ENCODE measurements at places on chromosomes 1 and 21.

GRCh38 chr1:233639611-233640010 is 25.7 kb downstream of the KCNK1 start:
- DNase-seq: no peak

DNA sequence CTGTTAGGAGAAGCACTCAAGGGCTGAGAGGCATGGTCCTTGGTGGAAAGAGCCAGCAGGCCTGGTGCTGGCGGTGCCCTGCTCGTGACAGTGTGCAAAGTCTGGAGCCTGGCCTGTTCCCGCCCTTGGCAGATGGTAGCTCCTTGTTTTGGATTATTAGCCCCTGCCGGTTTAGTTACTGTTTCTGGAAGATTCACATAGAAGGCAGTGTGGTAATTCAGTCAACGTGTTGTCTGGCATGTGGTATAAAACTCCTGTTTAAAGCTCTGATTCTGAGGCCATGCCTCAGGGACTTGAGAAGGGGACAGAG is 6.8 kb downstream of the PKNOX1 start:
- DNase-seq: no peak

GRCh38 chr1:50023292-50024159 is at the start of gene AGBL4:
Gene AGBL4 (minus strand): TSS chr1:50023954.
- no peak for DNase-seq

- no peak for DNase-seq
These were observed 17.5 kb downstream of the RUNX3 start for GRCh38 chr1:24912376-24913273.

- DNase-seq: peak; percentile 99
These were observed 69.8 kb downstream of the MPZL1 start for GRCh38 chr1:167791281-167792187.

DNA sequence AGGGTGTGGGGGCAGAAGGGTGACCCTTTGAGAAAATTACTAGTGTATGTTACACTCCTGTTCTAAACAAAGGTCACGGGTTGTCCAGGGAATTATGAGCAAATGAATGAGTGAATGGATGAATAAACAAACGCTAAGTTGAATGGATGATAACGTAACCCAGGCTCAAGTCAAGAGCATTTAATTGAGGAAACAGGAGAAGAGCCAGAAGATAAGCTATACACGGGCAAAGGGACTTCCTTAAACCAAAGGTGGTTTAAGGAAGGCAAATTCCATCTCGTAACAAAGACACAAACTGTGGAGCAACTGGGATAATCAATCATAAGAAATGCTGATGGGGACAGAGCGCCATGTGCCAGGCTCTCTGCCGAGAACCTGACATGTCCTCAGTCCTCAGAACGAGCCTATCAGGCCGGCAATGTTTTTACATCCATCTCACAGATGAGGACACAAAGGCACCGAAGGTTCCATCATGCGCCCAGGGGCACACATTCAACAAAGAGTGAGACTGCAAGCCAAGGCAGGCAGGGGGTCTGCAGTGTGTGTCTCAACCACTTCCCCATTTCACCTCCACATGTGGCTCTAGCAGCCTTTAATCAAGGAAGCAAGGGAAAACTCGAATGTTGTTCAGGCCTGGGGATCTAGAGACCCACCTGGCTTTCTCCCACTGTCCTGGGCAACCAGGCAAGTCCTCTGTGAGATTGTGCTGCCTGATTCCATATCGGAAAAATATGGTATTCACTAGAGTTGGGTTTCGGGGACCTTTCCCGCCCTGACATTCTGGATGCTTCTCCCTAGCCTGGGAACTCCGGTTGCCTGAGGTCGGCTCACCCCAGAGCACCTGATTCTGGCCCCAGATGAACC is 126.8 kb upstream of the EDN2 start:
- no peak for DNase-seq

DNA sequence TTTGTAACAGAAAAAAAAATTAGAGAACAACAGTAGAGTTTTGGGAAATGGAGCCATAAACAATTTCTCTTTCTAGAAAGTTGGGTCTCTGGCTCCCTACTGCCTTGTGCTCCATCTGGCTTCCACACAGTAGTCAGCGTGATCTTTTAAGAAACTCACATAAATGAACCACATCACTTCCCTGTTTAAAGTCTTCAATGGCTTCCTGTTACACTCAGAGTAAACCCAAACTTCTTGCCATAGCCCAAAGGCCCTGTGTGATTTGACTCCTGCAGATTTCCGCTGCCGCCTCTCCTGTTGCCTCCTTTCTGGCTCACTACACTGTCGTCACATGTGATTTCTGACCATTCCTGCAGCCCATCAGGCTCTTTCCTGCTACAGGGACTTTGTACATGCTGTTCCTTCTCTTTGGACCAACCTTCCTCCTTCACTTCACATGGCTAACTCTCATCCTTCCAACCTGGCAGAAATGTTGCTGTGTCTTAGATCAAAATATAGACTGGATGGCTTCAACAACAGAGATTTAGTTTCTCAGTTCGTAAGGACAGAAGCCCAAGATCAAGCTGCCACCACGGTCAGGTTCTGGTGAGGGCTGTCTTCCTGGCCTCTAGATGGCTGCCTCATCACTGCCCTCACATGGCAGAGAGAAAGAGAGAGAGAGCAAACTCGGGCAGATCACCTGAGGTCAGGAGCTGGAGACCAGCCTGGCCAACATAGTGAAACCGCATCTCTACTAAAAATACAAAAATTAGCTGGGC is 34.0 kb downstream of the OPRD1 start:
- no peak for DNase-seq

GRCh38 chr1:154582885-154583284 is 15.3 kb downstream of the CHRNB2 start:
- DNase-seq: no peak

GRCh38 chr1:185573677-185574076 is 160.5 kb upstream of the HMCN1 start:
- no peak for DNase-seq

- no peak for DNase-seq
These were observed 9.2 kb downstream of the TP53BP2 start for GRCh38 chr1:223836586-223836985.

DNA sequence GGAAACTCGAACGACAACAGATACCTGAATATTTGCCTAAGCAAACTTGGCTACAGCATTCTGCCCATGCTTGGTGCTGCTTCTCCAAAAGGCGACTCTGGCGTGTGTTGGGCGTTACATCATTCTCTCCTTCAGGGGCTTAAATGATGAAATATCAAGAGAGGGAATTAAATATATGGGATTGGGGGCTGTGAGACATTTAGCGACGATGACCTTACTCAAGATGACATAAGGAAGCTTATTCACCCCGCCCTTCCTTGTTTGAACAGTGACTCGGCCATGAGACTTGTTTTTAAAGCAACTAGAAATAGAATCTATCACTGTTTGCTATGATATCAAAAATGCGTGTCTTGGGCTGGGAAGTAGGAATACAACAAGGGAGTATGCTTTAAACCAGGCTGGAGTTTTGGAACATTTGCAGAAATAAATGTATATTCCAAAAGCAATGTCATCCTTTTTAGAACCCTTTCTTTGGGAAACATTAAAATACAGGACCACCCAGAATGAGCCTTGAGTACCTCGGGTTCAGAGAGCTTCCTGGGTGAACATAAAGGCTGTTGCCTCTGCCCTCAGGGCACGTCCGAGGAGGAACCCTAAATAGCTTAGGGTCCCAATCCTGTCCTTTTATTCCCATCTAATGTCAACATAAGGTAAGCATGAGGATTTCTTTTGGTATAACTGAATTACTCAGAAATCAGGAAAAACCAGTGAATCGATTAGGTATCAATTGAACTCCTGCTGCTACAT is 123.3 kb upstream of the SLC45A1 start:
- no peak for DNase-seq

- no peak for DNase-seq
These were observed 99.4 kb downstream of the SMYD2 start for GRCh38 chr1:214380396-214380795.

DNA sequence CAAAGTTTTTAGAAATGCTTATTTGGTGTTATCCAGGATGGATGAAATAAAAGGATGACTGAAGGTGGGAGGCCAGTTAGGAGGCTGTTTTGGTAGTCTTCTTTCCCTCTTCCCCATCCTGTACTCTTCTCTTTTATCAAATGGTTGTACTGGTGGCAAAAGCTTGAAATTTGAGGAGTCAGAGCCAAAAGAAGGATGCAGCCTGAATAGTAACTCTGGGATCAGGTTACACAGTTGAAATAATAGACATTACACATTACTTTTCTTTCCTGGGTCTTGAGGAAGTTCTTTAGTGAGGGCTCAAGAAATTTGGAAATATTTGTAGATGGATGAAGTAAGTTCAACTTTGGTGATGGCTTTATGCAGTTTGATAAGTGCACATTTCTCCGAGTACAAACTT is 108.6 kb downstream of the GPR52 start:
- DNase-seq: no peak

- DNase-seq: no peak
These were observed 1.5 kb downstream of the SCNN1D start for GRCh38 chr1:1281533-1282321.

GRCh38 chr1:40450495-40451237 is 390 bp downstream of the ZFP69B start:
- no peak for DNase-seq

DNA sequence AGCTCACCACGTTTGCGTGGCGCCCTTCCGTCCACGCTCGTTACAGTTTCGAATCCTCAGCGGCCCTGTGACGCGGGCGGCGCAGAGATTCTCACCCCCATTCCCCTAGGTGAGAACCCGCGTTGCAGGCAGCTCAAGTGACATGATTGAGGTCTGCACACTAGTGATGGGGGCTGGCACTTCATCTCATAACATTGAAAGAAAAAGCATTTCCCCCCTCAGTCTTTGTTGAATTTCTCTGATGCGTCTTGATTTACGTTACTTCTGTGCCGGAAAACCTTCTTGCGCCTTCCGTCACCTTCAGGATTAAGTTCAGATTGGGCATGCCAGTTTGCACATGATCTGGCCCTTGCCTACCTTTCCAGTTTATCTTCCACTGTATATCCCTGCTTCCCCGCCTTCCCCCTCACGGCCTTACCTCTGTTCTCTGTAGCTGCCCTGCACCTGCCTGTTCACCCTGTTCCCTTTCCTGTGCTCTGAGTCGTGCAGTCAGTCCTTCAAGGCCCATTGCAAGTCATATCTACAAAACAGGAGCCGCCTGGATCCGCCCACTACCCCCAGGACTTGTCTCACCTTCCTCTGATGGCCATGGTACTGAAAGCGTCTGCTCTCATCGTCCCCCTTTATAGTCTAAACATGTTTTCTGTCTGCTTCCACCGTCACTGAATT is 1.1 kb downstream of the CTPS1 start:
- DNase-seq: no peak

GRCh38 chr1:8031176-8031785 is 5.2 kb upstream of the ERRFI1 start:
- DNase-seq: no peak

DNA sequence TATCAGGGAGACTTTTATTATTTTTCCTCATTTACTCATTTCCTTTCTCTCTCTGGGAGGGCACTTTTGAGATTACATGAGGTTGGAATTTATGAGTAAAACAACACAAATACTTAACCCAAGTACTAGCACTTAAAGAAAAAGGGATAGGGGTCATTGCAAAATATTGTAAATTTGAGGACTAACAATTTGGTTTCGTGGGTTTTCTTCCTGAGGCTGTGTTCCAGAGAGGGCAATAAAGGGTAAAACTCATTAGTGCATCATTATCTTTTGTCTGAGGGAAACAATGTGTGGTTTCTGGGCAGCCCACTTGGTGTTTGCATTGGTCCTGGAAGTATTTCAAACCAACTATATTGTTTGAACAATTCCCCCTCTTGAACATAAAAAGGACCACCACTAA is 96.5 kb downstream of the GREM2 start:
- DNase-seq: no peak

DNA sequence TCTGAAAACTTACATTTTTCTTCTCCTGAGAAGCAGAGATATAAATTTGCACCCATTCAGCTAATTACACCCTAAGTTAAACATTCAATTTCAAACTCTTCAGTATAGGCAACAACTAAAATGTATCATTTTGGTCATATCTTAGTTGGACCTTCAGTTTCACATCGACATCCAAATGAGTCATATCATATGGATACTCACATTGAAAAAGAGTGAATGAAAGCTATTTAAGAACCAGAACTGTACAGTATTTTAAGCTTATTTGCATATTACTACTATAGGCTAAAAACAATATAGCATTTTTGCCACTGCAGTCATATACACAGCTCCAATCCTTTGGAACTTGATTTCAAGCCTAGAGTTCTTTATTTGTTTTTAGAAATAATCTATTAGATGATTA is 33.6 kb downstream of the USP25 start:
- no peak for DNase-seq

GRCh38 chr1:219099307-219099706 is 74.4 kb upstream of the LYPLAL1 start:
- DNase-seq: no peak

DNA sequence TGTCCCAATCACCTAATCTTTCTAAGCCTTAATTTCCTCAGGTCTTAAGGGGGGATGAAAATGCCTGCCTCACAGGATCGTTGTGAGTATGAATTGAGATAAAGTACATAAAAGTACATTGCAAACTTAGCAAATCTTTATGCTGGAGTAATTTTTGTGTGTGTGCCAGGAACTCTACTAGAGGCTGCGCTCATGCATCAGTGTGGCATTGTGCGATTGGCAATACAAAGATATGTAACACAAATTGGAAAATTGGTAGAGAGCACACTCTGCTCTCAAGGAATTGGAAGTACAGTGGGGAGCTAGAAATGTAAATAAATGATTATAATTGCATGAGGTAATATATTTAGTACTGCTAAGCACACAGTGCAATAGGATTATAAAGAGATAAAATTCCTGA is 398.3 kb downstream of the DUSP10 start:
- no peak for DNase-seq

GRCh38 chr21:25963181-25963580 is 207.4 kb downstream of the APP start:
- no peak for DNase-seq

- peak; percentile 80 for DNase-seq
These were observed 31.1 kb upstream of the SRP9 start for GRCh38 chr1:225746361-225747179.

DNA sequence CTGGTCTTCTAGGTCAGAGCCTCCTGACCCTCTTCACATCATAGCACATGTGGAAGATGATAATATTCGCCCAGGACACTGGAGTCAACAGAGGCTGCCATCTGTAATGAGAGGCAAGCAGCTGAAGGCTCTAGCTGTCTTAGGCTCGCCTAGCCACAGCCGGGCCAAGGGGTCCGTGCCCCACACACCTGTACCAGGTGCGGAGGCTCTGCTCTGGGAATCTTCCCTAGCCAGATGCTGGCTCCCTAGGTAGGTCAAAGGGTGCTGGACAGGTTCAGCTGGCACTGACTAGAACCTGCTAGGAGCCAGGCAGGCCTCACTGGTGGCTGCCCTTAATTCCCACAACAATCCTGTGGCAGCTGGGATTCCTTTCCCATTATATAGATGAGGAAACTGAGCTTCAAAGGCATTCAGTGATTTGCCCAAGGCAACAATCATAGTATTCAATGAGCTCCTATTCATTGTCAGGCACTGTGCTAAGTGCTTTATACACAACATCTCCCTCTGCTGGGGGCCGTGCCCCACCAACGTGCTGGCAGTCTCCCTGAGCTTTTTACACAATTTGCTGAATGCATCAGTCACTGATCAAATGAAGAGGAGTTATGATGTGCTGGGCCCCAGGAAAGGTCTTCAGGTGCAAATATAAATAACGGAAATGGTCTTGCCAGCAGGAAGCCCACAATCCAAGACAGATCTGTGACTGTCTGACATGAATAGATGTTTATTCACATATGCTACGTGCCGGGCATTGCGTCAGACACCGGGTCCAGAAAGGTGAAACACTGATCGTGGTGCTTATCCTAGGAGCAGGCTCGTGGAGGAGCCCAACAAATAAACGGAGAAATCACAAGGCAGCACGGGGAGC is 58.0 kb downstream of the DDX20 start:
- no peak for DNase-seq

GRCh38 chr1:43422995-43423671 is 30.6 kb downstream of the HYI start:
- DNase-seq: no peak

GRCh38 chr1:245704765-245705164 is 550.0 kb downstream of the KIF26B start:
- no peak for DNase-seq

Data from GM04503 (cell line).